ENCODE measurements at places on chromosomes 6 and 20.

DNA sequence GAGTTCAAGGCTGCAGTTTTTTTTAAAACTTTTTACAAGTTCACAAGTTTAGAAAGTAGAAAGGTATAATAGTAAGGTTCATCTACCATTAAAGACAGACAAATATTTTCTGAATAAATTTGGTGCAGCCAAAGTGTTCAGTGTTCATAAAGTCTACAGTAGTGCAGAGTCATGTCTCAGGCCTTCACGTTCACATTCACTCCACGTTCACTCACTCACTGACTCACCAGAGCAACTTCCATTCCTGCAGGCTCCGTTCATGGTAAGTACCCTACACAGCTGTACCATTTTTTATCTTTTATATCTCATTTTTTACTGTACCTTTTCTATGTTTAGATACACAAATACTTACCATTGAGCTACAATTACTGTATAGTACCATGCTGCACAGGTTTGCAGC is 67.6 kb downstream of the B4GALT5 start:
- no peak for DNase-seq

DNA sequence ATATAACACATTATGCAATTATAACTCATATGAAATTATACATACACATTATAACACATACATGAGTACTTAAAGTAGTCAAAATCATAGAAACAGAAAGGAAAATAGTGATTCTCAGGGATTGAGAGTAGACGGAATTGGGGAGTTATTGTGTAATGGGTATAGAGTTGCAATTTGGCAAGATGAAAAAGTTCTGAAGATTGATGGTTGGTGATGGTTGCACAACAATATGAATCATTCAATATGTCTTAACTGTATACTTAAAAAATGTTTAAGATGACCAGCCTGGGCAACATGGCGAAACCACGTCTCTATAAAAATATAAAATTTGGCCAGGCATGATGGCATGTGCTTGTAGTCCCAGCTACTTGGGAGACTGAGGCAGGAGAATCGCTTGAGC is 372.7 kb downstream of the CDKAL1 start:
- DNase-seq, result no peak

DNA sequence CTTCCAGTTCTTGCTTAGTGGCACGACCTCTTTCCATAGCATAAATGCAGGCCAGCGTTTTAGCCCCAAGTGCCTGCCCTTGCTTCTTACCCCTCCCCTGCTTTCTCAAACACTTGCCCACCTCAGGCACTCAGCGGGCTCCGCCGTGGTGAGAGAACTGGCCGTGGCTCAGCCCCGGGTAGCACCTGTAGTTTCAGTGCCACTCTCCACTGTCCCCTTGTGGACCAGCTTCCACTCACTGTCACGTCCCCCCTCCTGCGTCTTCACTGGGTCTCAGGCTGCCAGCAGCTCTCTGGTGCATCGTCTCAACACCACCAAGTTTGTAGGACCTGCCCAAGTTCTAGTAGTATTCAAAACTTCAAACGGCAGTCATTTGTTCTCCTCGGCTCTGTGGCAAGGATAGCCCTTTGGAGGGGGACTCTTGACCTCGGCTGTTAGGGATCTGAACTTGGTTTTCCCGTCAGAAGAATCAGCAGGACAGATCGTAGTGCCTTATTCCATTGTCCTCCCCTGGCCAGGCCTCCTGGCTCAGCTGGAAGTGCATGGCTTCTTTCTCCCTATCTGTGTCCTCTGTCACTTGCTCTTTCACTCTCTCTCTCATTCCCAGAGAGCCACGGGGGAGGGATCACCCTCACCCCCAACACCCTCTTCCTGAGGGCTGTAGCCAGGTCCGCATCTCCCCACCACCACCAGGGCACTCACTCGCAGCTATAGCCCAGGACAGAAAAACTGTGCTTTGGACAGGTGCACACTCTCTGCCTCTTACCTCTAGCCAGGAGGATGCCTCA is 44.6 kb downstream of the STK35 start:
- DNase-seq, result no peak

GRCh38 chr20:58117944-58118343 is 110.5 kb downstream of the ANKRD60 start:
- DNase-seq, result no peak

DNA sequence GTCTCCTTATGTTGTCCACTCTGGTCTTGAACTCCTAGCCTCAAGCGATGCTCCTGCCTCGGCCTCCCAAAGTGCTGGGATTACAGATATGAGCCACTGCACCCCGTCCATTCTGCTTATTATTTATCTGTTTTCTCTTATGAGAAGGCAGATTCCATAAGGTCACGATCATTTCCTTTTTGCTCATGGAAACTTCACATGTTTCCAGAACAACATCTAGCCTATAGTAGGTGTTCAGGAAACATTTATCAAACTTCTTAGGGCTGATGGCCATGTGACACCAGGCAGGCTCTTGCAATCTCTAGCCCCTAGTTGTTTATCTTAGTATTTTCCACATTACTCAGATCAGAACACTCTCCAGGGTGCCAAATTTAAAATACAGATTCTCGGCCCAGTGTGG is 61.2 kb downstream of the ZFP64 start:
- no peak for DNase-seq

DNA sequence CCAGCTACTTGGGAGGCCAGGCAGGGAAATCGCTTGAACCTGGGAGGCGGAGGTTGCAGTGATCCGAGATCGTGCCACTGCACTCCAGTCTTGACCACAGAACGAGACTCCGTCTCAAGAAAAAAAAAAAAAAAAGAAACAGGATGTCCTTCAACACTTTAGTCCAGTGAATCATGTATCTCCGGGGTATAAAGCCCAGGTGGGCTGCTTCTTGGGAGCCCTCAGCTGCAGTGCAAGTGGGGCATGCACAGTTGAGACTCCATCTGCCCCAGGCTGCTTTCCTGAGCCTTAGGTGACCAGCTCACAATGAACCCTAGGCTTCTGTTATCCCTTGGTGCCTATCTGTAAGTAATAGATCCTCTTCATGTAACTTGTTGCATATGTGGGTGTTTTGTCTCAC is 187.1 kb upstream of the RNF24 start:
- DNase-seq, result no peak

GRCh38 chr20:6663104-6663503 is 104.4 kb upstream of the BMP2 start:
- DNase-seq, result no peak

DNA sequence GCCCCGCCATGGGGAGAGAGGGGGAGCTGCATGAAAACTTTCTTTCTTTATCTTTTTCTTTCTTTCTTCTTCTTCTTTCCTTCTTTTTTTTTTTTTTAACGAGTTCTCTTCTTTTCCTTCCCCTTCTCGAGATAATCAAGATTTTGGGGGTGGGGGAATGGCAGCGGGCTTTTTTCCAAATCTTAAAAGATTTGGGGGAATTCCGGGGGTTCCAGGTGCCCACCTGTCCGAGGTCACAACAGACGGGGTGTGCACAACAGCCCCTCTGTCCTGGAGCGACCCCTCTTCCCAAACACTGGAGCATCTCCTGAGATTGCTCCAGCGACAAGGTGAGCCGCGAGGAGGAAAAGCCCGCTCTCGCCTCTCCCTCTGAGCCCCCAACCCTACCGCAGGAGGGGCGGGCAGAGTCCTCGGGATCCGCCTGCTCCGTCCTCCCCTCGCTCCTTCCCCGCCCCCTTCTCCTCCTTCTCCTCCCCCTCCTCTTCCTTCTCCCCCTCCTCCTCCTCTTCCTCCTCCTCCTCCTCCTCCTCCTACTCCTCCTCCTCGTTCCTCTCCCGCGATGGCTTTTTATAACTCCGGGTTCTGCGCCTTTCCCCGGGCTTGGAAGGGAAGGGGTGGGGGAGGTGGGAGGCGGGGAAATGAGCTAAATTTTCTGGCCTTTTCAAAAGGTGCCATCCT is 689 bp upstream of the KCNB1 start:
- DNase-seq, result no peak

- no peak for DNase-seq
Measured at GRCh38 chr20:2942439-2942838, 69.2 kb downstream of the PTPRA start.

DNA sequence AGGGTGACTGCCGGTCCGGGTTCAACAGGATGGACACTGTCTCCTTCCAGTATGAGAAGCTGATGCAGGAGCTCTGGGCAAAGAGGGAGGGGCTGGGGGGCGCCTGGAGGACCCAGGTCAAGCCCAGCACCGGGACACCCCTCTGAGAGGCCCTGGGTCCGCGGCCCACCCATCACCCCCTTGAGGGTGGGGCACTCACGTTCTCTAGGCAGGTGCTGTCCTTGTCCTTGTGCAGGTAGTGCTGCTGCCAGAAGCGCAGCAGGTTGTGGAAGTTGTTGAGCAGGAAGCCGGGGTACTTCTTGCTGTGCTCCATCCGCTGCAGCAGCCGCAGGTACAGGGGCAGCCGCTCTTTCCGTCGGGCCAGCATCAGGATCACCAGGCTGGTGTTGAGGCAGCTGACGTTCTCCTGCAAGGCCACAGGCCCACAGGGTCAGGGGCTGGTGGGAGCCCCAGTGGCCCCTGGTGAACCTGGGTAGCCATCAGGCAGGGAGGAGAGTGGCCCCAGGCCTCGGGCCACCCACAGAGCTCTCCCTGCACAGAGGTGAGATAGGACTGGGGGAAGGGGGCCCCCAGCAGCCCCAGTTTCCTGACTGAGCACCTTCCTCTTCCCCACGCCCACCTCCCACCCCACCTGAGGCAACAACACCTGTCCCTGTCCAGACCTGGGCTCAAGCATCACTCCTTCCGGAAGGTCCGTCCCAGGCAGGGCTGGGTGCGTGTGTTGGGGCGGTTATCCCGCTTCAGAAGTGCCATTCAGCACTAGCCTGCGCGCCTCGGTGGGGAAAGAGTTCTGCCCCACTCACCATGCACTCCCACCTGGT is 47.8 kb downstream of the MYH7B start:
- DNase-seq, result no peak

- no peak for DNase-seq
Measured at GRCh38 chr20:25023356-25023755, 30.8 kb upstream of the APMAP start.

DNA sequence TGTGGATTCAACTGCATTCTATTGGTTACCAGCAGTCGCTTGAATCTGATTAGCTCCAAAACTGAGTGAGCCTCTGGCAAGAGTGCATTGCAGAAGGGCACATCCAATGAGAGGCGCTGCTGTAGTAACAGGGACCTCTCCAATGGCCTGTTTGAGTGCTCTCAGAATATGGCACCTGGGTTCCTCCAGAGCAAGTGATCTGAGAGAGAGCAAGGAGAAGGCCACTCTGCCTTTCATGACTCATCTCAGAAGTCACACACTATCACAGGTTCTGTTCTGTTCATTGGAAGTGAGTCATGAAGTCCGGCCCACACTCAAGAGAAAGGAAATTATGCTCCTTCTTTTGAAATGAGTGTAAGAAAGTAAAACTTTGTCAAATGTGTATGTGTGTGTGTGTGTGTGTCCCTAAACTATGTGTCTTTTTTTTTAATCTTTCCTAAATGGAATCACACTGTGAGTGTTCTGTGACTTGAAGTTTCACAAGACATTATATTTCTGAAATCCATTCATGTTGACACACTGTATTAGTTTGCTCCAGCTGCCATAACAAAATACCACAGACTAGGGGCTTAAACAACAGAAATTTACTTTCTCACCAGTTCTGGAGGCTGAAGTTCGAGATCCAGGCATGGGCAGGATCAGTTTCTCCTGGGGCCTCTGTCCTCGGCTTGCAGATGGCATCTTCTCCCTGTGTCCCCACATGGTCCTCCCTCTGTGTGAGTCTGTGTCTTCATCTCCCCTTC is 138.3 kb upstream of the CDYL start:
- no peak for DNase-seq

GRCh38 chr6:88339761-88340160 is 173.6 kb upstream of the CNR1 start:
- DNase-seq, result no peak

GRCh38 chr6:117317261-117317660 is 51.9 kb downstream of the VGLL2 start:
- peak; percentile 15 for DNase-seq

- DNase-seq, result no peak
Measured at GRCh38 chr6:143802833-143803565, 40.1 kb upstream of the LTV1 start.

- no peak for DNase-seq
Measured at GRCh38 chr6:41443616-41444525, 102.3 kb upstream of the FOXP4 start.

GRCh38 chr20:870758-871157 is 37.2 kb downstream of the FAM110A start:
- DNase-seq, result no peak

DNA sequence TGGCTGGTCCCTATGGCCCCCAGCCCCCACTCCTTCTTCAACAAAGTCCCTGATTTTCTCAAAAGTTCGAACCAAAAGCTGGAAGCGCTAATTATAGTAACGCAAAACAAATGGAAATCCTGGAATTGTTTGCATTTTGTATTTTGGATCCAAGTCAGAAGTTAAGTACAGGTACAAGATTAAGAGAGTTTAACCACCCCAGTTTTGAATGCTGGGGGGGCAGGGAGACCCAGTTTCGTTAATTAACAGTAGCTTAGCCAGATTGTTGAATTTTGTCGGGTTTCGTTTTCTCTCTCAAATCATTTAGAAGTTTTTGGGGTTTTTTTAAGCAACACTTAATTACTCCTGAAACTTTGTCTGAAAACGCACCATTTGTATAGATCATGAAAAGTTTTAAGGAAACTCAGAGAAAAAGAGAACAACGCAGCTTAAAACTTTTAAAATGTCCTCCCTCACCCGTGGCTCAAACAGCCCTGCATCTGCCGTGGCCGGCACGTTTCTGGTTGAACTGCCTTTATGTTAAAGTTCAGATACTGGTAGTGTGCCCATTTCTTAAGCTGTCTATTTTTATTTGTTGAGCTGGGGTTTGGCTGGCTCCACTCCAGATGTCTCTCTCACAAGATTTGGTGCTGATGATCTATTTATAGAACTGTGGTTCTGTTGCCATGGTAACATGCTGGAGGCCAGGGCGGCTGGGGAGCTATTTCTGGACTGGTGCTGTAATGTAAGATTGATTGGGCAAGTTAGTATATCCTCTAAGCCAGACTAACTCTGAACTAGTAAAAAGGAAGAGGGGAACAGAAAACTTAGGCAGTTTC is 55.0 kb downstream of the GNAS start:
- peak; percentile 99 for DNase-seq

DNA sequence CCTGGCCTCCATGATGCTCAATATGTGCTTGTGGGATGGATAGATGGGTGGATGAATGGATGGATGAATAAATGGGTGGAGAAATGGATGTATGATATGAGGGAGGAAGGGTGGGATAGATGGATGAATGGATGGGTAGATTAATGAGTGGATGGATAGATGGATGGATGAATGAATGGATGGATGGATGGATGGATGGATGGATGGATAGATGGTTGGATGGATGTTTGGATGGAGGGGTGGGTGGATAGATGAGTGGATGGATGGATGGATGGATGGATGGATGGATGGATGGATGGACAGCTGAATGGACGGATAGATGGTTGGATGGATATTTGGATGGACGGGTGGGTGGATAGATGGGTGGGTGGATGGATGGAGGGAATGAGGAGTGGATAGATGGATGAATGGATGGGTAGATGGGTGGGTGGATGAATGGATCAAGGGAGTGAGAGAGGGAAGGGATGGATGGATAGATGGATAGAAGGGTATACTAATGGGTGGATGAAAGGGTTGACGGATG is 139.4 kb downstream of the CEBPB start:
- DNase-seq, result no peak

DNA sequence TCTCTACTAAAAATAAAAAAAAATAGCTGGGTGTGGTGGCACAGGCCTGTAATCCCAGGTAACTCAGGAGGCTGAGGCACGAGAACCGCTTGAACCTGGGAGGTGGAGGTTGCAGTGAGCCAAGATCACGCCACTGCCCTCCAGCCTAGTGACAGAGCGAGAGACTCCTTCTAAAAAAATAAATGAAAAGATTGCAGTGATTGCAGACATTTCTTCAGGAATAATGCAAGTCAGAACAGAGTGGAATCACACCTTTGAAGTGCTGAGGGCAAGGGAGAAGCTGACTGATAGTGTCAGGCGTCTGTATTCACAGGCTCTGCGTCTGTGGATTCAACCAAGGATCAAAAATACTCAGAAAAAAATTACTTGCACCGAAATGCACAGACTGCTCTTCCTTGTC is 2.6 kb upstream of the TCFL5 start:
- no peak for DNase-seq

All from LNCaP clone FGC (cell line).